Activated CD8-positive, alpha-beta memory T cell treated with anti-CD3 and anti-CD28 coated beads, Interleukin-2, amount 10 ng/mL, durations not matched to agents 7 days and 5 days (primary cell): ENCODE measurements at places on chromosomes 11 and 22. TPM values are rescaled to one million over a fixed set of nuclear protein-coding genes. Genes with fewer than 3 reads are reported as not detected.

DNA sequence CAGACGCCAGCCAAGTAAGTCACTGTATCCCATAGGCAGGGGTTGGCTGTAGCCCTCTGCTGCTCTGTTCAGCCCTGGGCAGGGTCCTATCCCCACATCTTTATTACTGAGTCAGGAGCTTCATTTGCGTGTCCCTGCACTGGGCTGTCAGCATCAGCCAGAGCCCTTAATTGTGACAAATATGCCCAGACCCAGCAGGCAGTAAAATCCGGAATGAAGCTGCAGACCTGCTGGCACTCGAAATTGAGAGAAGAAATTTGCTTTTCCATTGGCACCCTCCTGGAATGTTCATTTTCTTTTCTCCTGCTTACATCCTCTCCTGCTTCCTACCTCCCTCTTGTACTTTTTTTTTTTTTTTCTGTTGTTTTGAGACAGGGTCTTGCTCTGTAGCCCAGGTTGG is 43.8 kb downstream of the CEP164 start:
- H3K4me3 ChIP-seq = no peak overlapping the region
- no peak for DNase-seq
- no peaks in the 10 kb centered on the region for H3K4me1 ChIP-seq
- H3K27ac ChIP-seq = no peak overlapping the region
- H3K36me3 ChIP-seq = peaks cover 13% of the 10 kb centered on the region

- peaks cover 47% of the 10 kb centered on the region for H3K27me3 ChIP-seq
- no peaks in the 10 kb centered on the region for H3K36me3 ChIP-seq
- no peak overlapping the region for H3K4me3 ChIP-seq
- peaks cover 25% of the 10 kb centered on the region for H3K4me1 ChIP-seq
- DNase-seq = no peak
These were observed 6.8 kb upstream of the OR2AT4 start for GRCh38 chr11:75103380-75104026.

- H3K4me1 ChIP-seq = peaks cover 38% of the 10 kb centered on the region
- no peak for DNase-seq
- no peaks in the 10 kb centered on the region for H3K27me3 ChIP-seq
- peaks cover 62% of the 10 kb centered on the region for H3K36me3 ChIP-seq
- no peak overlapping the region for H3K27ac ChIP-seq
- no peak overlapping the region for H3K4me3 ChIP-seq
These were observed 10.9 kb downstream of the NCF4 start for GRCh38 chr22:36871669-36872081.

GRCh38 chr11:35277827-35278226 is 138.9 kb downstream of the CD44 start:
- peaks cover 17% of the 10 kb centered on the region for H3K27me3 ChIP-seq
- H3K4me3 ChIP-seq = no peak overlapping the region
- DNase-seq = no peak
- peaks cover 33% of the 10 kb centered on the region for H3K4me1 ChIP-seq
- peaks cover 6% of the 10 kb centered on the region for H3K36me3 ChIP-seq

The PDGFB gene
- 0.35 TPM for total RNA-seq

- no peak overlapping the region for H3K4me3 ChIP-seq
- H3K4me1 ChIP-seq = peaks cover 35% of the 10 kb centered on the region
- H3K27me3 ChIP-seq = no peaks in the 10 kb centered on the region
These were observed 6.2 kb downstream of the PANX1 start for GRCh38 chr11:94134651-94135512.

DNA sequence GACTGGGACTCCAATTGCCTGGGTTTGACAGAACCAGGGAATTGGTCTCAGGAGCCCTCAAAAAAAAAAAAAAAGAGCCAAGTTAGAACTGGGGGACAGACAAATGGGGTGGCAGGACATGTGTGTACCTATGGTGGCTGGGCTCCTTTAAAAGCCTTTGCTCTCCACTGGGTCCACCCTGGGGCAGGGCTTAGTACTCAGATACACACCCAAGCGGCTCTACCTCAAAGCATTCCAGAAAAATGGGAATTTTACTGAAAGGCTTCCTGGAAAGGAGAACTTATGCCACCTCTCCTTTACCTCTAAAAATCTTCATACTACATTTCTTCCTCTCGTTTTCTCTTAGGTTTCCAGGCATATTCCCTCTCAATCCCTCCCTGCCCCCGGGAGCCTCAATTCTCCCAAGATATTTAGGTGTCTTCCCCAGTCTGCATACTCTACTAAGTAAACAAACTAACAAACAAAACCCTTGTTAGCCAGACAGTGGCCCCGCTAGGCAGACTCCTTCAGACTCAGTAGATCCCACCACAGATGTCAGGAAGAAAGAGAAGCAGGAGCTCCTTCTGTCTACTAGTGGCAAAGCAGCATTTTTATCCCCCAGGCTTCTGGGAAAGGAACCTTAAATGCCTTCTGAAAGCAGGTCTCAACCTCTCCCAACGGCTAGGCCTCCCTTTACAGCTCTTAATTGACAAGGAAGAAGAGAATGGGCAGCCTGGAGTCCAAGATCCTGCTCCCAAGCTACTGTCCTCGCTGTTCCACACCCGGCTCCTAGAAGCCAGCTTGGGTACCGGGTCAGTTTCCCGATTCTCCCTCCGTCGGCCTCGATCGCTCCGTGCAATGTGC is 653 bp downstream of the PCSK7 start:
- peak overlapping the region; percentile 92 for H3K4me3 ChIP-seq
- peaks cover 22% of the 10 kb centered on the region for H3K36me3 ChIP-seq
- peak overlapping the region; percentile 95 for H3K27ac ChIP-seq
- H3K4me1 ChIP-seq = peaks cover 46% of the 10 kb centered on the region

- H3K4me1 ChIP-seq = peaks cover 24% of the 10 kb centered on the region
- peaks cover 91% of the 10 kb centered on the region for H3K27me3 ChIP-seq
- DNase-seq = no peak
- peak overlapping the region; percentile 24 for H3K4me3 ChIP-seq
- no peak overlapping the region for H3K27ac ChIP-seq
These were observed 537 bp downstream of the SCN4B start for GRCh38 chr11:118152020-118152551.

- H3K36me3 ChIP-seq = peaks cover 30% of the 10 kb centered on the region
- H3K4me1 ChIP-seq = peaks cover 7% of the 10 kb centered on the region
- H3K4me3 ChIP-seq = no peak overlapping the region
These were observed 76.6 kb downstream of the SFI1 start for GRCh38 chr22:31572939-31573338.

GRCh38 chr11:267491-267994 is 10.7 kb upstream of the NLRP6 start:
- H3K4me3 ChIP-seq = peak overlapping the region; percentile 86
- peaks cover 1% of the 10 kb centered on the region for H3K27me3 ChIP-seq
- H3K36me3 ChIP-seq = peaks cover 5% of the 10 kb centered on the region
- H3K27ac ChIP-seq = peak overlapping the region; percentile 97

The KRTAP5-7 gene
- total RNA-seq = not detected

- H3K36me3 ChIP-seq = peaks cover 3% of the 10 kb centered on the region
- peaks cover 45% of the 10 kb centered on the region for H3K4me1 ChIP-seq
- DNase-seq = peak; percentile 81
- H3K27me3 ChIP-seq = peaks cover 49% of the 10 kb centered on the region
- H3K4me3 ChIP-seq = peak overlapping the region; percentile 71
These were observed 563 bp downstream of the BID start for GRCh38 chr22:17773606-17774205.

- H3K27ac ChIP-seq = peak within 1 kb of the TSS; percentile 45
- peak within 1 kb of the TSS; percentile 74 for H3K4me3 ChIP-seq
- peaks cover 75% of the 10 kb centered on the region for H3K27me3 ChIP-seq
- DNase-seq = no peak
These were observed at the start of gene ZBTB16 for GRCh38 chr11:114059278-114059983. Gene ZBTB16, plus strand, starts transcription at chr11:114059711. Its CDS starts 3,590 bp downstream, at chr11:114063301.

GRCh38 chr22:32706149-32706548 is 95.4 kb upstream of the TIMP3 start:
- peaks cover 10% of the 10 kb centered on the region for H3K27me3 ChIP-seq
- no peak for DNase-seq
- no peak overlapping the region for H3K27ac ChIP-seq
- peaks cover 2% of the 10 kb centered on the region for H3K36me3 ChIP-seq
- no peak overlapping the region for H3K4me3 ChIP-seq

The SYT7 gene
- total RNA-seq = not detected

DNA sequence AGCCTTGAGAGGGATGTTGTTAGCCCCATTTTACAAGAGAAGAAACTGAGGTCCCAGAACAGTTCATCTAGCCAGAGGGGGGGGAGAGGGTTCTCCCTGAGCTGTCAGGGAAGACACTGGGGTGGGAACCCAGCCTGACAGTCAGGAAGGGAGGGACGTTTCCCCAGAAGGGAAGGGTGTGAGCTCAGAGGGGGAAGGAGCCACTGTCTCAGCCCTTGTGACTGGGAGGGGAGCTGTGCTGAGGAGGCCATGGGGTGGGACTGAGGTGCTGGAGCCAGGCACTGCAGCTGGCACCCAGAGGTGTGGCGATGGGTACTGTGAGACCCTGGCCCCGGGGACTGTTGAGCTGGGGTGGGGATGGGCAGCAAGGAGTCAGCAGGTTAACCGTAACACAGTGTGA is 35.7 kb downstream of the DAGLA start:
- no peaks in the 10 kb centered on the region for H3K36me3 ChIP-seq
- no peaks in the 10 kb centered on the region for H3K4me1 ChIP-seq
- peaks cover 23% of the 10 kb centered on the region for H3K27me3 ChIP-seq
- H3K27ac ChIP-seq = no peak overlapping the region
- H3K4me3 ChIP-seq = no peak overlapping the region
- no peak for DNase-seq

The OR5M10 gene
- not detected for total RNA-seq

The SERPINH1 gene
- total RNA-seq = 8.1 TPM

- no peak overlapping the region for H3K27ac ChIP-seq
- DNase-seq = no peak
- H3K4me1 ChIP-seq = no peaks in the 10 kb centered on the region
- no peaks in the 10 kb centered on the region for H3K36me3 ChIP-seq
These were observed 62.1 kb upstream of the PHOX2A start for GRCh38 chr11:72305891-72306585.

- peaks cover 30% of the 10 kb centered on the region for H3K4me1 ChIP-seq
- no peak overlapping the region for H3K27ac ChIP-seq
- peaks cover 19% of the 10 kb centered on the region for H3K36me3 ChIP-seq
- H3K27me3 ChIP-seq = peaks cover 13% of the 10 kb centered on the region
- H3K4me3 ChIP-seq = no peak overlapping the region
These were observed 74.7 kb upstream of the CD44 start for GRCh38 chr11:35064114-35064800.

- no peak overlapping the region for H3K27ac ChIP-seq
- no peaks in the 10 kb centered on the region for H3K4me1 ChIP-seq
- no peaks in the 10 kb centered on the region for H3K27me3 ChIP-seq
- DNase-seq = no peak
- H3K4me3 ChIP-seq = no peak overlapping the region
These were observed 96.0 kb upstream of the ARHGAP20 start for GRCh38 chr11:110808248-110808647.

The GAS2L1 gene
- 12.0 TPM for total RNA-seq

DNA sequence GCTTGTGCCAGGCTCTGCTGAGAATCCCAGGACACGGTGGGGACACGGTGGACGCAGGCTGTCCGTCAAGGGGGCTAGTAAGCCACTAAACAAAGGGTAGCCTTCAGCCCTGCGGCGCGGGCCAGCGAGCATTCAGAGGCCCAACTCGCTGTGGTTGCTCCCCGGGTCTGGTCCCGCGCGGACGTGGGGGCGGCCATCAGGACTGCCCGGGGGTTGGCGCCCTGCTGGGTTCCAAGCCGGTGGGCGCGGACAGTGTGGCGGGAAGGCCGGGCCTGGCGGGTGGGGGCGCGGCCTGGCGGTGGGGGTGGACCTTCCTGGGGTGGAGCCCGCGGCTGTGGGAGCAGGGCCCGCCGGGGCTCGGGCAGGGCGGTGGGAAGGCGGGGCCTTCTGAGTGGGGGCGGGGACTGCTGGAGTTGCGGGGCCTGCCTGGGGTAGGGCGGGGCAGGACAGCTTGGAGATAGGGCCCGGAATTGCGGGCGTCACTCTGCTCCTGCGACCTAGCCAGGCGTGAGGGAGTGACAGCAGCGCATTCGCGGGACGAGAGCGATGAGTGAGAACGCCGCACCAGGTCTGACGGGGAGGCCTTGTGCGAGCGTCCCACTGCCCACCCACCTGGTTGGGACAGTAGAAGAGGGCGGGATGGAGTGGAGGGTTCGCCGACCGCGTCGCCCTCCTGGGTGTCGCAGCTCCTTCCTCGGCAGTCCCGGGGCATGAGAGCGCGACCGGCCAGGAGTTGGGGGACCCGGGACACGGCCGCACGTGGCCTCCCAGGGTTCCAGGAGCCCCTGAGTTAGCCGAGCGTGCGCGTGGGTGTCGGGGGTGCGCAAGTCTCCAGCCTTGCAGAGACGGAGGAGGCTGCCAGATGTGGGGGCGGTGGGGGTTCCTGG is at the start of gene SERHL2:
SERHL2 (plus strand) TSS at position 482 of the 887 bp plus-strand sequence; CDS start at position 547, 65 bp downstream.
- peaks cover 25% of the 10 kb centered on the region for H3K4me1 ChIP-seq
- H3K36me3 ChIP-seq = no peaks in the 10 kb centered on the region
- DNase-seq = peak; percentile 93
- no peaks in the 10 kb centered on the region for H3K27me3 ChIP-seq
- H3K4me3 ChIP-seq = peak within 1 kb of the TSS; percentile 76

The BLID gene
- not detected for total RNA-seq

DNA sequence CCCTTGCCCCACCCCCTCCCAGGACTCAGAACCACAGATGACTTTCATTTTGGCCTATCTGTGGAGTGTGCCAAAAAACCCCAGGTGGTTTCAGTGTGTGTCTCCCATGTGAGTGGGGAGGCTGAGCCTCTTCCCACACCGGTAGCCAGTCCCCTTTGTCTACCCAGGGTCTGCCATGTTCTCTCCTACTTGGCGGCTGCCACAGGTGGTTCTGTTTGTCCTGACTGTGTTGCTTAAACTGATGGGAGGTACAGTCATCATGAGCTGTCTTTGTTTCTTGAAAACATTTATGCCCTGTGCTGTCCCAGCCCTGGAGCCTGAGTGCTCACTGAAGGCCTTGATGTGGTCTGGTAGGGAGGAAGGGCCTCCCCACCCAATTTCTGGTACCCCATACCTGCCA is 39.7 kb upstream of the SUSD2 start:
- H3K36me3 ChIP-seq = peaks cover 13% of the 10 kb centered on the region
- H3K4me3 ChIP-seq = no peak overlapping the region
- peaks cover 34% of the 10 kb centered on the region for H3K4me1 ChIP-seq
- no peaks in the 10 kb centered on the region for H3K27me3 ChIP-seq
- no peak for DNase-seq

- no peak overlapping the region for H3K27ac ChIP-seq
- no peaks in the 10 kb centered on the region for H3K36me3 ChIP-seq
- no peaks in the 10 kb centered on the region for H3K27me3 ChIP-seq
- no peak overlapping the region for H3K4me3 ChIP-seq
- H3K4me1 ChIP-seq = no peaks in the 10 kb centered on the region
- DNase-seq = no peak
These were observed 29.9 kb upstream of the OR5B12 start for GRCh38 chr11:58471892-58472291.

The SPON1 gene
- not detected for total RNA-seq

DNA sequence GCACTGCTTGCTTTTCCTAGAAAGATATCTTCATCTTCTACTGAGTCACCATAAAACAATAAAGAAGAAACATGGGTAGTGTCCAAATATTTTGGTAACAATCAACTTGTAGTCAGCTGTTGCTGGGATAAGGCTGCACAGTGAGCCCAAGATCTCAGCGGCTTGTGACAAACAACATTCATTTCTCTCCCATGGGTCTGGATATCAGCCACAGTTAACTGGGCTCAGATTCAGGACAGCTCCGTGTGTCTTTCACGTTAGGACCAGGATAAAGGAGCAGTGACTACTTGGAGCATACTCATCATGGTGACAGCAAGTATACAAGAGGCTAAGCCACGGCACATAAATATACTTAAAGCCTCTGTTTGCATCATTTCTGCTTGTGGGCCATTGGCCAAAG is 27.9 kb upstream of the GRK3 start:
- no peak for DNase-seq
- H3K27me3 ChIP-seq = peaks cover 5% of the 10 kb centered on the region
- peaks cover 2% of the 10 kb centered on the region for H3K4me1 ChIP-seq
- H3K4me3 ChIP-seq = no peak overlapping the region

The OR2AG1 gene
- total RNA-seq = not detected

- no peaks in the 10 kb centered on the region for H3K4me1 ChIP-seq
- DNase-seq = no peak
- peaks cover 5% of the 10 kb centered on the region for H3K27me3 ChIP-seq
- no peaks in the 10 kb centered on the region for H3K36me3 ChIP-seq
These were observed 135.8 kb upstream of the SPON1 start for GRCh38 chr11:13826505-13827278.
